Fibroblast of villous mesenchyme (primary cell): ENCODE measurements at places on chromosomes 2 and 18.
A peak's percentile ranks its signal among the peaks of the same experiment; 100 is the strongest.

DNA sequence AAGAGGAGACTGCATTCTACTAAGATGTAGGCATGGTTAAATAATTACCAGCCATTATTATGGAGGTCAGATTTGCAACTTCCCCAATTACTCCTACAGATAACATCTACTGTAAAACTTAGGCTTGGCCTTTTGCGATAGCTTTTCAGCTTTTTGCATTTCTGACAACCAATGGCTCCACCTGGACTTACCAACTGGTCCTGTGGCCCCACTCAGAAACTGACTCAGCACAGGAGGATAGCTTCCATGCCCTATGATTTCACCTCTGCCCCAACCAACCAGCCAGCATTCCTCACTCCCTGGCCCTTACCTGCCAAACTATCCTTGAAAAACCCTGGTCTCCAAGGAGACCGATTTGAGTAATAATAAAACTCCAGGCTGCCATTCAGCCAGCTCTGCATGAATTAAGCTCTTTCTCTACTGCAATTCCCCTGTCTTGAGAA, 28.2 kb downstream of the TUBB6 start:
- no peak for DNase-seq

GRCh38 chr2:220191031-220191430, 563.6 kb downstream of the SLC4A3 start:
- no peak for DNase-seq

GRCh38 chr2:152221839-152222238, 46.3 kb upstream of the STAM2 start:
- DNase-seq = no peak

- peak; percentile 18 for DNase-seq
Measured at GRCh38 chr2:10303181-10303693, 533 bp downstream of the HPCAL1 start.

DNA sequence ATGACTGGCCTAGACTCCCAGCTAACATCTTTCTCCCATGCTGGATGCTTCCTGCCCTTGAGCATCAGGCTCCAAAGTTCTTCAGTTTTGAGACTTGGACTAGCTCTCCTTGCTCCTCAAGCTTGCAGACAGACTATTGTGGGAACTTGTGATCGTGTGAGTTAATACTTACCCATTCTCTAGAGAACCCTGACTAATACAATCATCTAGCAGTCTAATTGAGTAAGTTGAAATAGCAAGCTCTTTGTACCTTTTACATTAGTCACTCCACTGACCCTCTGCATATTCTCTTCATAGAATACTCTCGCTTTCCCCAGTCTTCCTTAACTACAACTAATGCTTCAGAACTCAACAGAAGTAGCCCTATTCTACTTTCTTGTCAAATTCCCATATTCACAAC, 434.6 kb upstream of the NXPH2 start:
- DNase-seq = no peak

DNA sequence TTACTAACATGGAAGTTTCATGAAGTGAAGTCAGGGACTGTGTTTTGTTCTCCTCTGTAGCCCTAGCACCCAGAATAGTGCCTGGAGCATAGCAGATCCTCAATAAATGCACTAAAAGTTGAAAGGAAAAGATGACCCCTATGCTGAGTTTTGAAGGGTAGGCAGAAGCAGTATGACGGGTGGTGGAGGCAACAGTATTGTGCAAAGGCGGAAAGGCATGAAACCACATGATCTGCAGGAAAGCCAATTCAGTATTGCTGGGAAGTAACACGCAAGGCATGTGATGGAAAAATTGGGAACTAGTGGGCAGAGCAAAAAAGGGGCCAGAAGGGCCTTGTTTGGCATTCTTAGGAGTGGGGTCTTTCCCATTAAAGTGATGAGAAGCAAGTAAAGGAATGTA, 23.1 kb downstream of the DTNB start:
- DNase-seq = no peak

- DNase-seq = no peak
Measured at GRCh38 chr18:73918816-73919215, 228.8 kb downstream of the FBXO15 start.

DNA sequence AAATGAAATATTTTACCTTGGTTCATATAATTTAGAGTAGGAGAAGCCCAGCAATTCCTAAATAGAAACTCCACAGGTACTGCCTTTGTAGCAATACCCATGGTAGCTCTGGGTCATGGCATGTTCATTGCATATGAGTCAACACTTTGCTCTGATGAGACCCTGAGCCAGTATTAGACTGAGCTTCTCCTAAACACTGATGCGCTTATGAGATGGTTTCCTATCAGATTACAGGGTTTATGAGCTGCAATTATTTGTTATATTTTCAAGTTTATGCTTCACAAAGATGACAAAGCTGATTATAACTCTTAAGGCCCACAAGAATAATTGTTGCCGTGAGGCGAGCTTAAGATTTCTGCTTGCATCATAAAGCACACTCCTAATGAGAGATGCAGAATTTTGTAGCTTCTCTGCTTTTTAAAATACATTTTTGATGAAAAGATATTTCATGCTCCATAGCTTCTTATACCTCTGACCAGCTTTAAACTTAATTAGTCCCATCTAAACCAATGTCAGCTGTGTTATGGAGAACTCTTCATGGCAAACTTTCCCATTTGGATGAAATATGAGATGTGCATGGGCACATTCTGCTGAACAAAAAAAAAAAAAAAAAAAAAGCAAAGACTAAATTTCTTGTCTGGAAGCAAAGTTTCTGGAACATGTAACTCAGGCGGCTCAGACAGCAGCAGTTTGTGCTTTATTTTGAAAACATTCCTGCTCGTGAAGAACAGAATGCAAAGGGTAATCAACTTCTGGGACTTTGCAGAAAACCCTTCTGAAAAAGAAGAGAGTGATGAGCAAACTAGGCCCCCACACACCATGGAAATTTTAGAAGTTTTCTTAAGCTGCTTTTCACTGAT, 162.6 kb downstream of the KCNE4 start:
- DNase-seq = peak; percentile 19

GRCh38 chr2:156803967-156804366, 367.8 kb downstream of the GPD2 start:
- DNase-seq = no peak

DNA sequence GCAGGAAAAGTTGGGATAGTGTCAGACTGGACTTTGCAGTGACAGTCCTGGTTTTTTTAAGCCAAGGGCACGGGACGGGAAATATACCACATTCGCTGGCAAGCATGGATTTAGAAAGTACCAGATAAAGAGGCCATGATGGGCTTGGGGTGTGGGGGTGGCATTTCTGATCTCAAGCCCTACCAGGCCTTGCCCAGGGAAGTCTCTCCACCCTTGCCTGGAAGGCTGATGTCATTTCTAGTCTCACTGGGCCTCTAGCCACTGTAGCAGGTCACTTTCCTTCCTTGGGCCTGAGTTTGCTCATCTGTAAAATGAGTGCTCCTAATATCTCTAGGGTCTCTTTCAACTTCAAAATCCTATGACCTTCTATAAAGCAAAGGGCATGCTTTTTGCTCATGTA, 1.8 kb downstream of the ZBTB7C start:
- no peak for DNase-seq

- peak; percentile 72 for DNase-seq
Measured at GRCh38 chr2:99605036-99605435, 115.2 kb upstream of the REV1 start.

DNA sequence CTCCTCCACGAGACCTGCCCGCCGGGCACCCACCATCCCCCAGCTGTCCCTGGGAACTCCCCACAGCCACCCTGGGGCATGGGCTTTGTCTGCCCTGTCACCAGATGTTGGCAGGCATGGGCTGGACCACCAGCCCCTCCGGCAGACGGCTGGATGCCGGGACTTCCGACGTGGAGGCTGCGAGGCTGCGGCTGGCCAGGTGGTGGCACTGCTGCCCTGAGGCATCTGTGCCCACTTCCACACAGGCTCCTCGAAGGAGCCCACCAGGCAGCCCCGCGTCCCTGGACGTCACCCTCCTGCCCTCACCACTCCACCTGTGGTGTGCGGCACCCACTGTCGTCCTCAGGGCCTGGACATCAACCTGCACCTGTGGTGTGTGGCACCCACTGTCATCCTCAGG, 319.9 kb upstream of the SALL3 start:
- DNase-seq = no peak

GRCh38 chr2:68253219-68254068, 1.1 kb upstream of the PPP3R1 start:
- peak; percentile 44 for DNase-seq

DNA sequence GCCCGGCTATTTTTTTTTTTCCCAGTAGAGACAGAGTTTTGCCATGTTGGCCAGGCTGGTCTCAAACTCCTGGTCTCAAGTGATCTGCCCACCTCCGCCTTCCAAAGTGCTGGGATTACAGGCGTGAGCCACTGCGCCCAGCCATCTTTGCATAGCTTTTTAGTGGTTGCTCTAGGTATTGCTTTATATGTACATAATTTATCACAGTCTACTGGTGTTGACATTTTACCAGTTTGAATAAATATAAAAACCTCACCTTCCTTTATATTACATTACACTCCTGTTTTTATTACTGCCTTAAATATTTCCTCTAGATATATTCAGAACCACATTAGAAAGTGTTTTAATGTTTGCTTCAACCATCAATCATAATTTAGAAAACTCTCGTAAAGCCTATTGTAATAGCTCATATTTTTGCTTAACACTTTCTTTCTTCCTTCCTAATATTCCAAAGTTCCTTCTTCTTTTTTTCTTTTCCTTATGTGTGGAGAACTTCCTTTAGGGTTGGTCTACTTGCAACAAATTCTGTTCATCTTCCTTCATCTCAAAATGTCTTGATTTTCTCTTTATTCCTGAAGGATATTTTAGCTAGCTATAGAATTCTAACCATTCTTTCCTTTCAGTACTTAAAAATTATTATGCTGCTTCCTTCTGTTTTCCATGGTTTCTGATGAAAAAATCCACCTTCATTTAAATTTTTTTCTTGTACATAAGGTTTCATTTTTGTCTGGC, 82.2 kb upstream of the DAPL1 start:
- DNase-seq = no peak

- no peak for DNase-seq
Measured at GRCh38 chr2:180021850-180022249, 14.8 kb upstream of the CWC22 start.

DNA sequence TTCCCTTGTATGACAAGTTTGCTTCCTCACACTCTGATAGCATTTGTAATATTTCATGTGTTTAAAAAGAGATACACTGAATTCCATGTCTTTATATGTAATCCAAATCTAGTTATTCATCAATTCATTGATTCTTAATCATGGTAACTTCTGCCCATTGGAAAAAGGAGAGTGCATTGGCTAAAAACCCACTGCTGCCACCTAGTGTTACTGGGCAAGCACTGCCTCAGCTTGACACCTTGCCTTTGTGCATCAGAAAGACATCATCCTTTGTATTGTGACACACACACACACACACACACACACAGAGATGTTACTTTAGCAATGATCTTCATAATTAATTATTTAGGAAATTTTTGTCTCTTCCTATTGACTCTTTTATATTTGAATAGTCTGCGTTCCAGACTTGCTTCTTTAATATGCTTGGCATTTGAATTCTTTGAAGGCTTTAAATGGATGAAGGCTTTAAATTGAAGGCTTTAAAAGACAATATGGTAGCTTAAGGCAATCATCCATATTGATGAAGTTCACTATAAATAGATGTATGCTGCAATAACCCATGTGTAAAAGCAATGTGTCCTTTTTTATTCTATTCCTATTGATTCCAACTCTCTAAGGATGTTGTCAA, 414.2 kb upstream of the CHST9 start:
- peak; percentile 36 for DNase-seq

DNA sequence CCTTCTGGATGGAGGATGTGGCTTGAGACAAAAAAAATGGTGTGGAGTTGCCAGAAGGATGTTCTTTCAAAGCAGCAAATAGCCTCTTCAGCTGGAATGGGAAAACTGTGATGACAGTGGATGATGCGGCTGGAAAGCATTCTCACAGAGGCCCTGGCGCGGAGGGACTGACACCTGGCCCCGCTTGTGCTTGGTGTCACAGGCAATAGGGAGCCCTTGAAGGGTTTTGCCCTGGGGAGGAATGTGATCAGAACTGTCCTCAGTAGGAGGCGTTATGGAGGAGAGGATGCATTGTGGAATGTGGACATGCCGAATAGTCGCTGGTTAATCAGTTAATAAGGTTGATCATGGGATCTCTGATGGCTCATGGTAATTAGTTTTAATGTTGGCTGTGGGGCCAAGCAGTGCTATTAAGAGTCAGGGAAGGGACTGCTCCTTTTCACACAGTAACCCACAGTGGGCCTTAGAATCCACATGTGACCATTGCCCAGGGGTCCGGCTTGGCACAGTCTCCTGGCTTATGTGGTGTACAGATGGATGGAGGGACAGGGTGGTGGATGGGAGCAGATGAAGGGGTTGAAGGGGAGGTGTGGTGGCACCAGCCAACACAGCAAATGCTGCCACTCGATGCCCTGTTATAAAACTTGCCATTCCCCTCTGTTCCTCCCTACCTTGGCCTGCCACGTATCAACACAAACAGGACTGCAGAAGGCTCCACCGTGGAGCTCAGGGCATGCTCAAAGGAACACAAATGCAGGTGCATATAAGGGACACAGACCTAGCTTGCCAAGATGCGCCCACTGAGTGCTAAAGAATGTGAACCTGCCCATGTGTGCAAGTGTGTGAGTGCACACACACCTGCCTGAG, 71.7 kb downstream of the CIB4 start:
- DNase-seq = no peak

- DNase-seq = peak; percentile 75
Measured at GRCh38 chr2:19574778-19575260, 216.4 kb upstream of the OSR1 start.

- no peak for DNase-seq
Measured at GRCh38 chr2:62713837-62714236, 8.3 kb downstream of the EHBP1 start.

GRCh38 chr2:224799691-224800090, 83.5 kb upstream of the CCDC195 start:
- DNase-seq = no peak

- DNase-seq = peak; percentile 66
Measured at GRCh38 chr18:13447621-13448334, 229.2 kb downstream of the LDLRAD4 start.

DNA sequence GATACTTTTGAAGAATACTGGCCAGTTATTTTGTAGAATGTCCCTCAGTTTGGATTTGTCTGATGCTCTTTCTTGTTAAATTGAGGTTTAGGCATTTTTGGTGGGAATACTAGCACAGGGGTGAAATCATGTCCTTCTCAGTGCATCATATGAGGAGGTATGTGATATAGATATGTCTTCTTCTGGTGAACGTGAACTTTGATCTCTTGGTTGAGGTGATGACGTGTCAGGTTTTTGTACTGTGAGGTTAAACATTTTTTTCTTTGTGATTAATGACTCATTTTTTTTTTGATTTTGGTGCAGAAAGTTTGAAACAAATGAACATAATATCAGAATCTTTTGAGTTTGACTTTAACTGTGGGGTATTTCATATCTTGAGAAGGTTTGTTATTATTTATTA, 11.0 kb downstream of the ZNF407 start:
- DNase-seq = no peak

DNA sequence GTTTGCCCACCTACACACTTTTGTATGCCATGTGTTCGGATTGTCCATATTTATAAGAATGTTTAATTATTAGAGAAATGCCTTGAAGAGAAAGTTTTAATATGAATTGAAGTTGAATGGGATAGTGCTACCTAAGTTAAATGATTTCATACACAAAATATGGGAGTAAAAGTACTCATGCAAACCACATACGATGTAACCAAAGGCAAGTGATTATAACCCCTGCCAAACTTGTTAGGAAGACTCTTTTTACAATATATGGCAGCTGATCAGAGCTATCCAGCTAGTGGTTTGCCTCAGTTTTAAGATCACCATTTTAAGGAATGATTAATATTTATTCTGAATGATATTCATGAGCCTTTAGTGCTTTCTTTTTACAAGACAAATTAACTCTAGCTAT, 106.7 kb downstream of the MYO1B start:
- no peak for DNase-seq

GRCh38 chr2:71358931-71359671, 27.5 kb downstream of the ZNF638 start:
- DNase-seq = no peak
